Hypothalamus (tissue), 51 donors: ENCODE measurements at places on chromosomes 16 and 17.

GRCh38 chr17:68356520-68356919 is 65.2 kb downstream of the ARSG start:
- no peak for DNase-seq

DNA sequence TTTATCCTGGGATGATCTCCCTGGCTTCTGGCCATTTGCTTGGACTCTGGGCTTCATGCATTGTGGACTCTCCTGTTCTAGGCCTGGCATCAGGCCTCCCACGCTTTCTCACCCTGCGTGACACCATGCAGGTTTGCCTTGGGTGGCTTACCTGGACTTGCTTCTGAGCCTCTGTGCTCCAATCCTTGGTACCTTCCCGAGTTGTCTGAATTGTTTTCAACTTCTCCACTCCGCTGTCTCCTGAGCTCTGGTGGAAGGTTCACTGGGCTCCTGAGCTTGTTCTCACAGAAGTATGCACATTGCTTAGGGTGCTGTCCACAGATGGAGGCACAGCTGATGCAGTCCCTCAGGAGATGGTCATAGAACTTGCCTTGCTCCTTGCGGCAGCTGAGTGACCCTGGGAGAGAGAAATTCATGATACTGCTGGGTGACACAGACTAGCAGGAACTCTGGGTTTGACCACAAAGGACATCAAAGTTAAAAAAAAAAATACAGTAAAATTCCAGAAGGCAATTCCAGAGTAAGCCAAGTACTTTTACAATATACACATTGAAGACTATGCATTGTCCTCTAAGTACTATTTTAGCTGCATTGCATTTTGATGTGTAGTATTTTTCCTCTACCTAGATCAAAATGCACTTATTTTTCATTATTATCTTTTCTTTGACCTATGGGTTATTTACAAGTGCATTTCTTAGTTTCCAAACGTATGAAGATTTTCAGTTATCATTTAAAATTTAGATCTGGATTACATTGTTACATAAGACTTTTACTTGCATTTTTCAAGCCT is 23.1 kb downstream of the TNFRSF13B start:
- no peak for DNase-seq

GRCh38 chr17:74704544-74704943 is 8.2 kb downstream of the CD300LF start:
- DNase-seq = no peak

- no peak for DNase-seq
These were observed 387.3 kb downstream of the MAF start for GRCh38 chr16:79213214-79213613.

DNA sequence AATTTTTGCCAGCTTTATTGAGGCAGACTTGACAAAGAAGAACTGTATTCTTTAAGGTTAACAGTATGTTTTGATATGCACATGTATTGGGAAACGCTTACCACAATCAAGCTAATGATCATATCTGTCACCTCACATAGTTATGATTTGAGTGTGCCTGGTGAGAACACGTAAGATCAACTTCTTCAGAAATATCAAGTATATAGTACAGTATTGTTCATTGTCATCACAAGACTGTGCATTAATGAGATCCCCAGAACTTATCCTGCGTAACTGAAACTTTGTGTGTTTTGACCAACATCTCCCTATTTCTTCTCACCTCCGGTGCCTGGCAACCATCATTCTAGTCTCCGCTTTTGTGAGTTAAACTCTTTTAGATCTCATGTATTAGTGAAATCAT is 756.4 kb upstream of the EEF2KMT start:
- no peak for DNase-seq

DNA sequence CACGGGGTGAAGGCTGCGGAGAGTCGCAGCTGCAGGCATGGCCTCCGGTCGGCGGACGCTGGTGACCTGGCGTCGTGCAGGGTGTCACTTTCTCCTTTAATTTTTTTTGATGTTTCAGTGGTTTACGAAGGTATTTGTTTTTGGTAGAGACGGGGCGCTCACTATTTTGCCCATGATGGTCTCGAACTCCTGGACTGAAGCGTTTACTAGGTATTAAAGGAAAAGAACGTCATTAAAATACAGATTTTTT is 17.1 kb downstream of the ZNF213 start:
- no peak for DNase-seq
